ENCODE measurements at places on chromosomes 13 and 19. TPM values are rescaled to one million over a fixed set of nuclear protein-coding genes. Genes with fewer than 3 reads are reported as not detected.
A peak's percentile ranks its signal among the peaks of the same experiment; 100 is the strongest.

DNA sequence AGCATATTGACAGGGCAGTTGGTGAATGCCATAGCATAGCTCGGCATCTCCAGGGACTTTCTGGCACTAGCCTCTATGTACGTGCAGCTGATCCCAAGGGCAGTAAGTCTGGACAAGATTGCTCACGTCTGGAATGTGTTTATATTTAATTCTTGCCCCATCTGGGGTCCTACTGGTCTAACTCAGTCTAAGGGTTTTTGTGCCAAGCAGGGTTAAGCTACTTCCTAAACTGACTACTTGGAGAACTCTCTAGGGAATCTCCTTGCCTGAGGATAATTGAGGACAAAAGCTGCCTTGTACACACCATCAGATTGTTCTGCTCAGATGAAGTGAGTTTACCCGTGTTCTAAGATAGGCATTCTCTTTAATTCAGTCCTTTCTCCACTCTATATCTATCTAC, 358.1 kb downstream of the MYO16 start:
- no peak overlapping the region for H3K27ac ChIP-seq
- no peaks in the 10 kb centered on the region for H3K36me3 ChIP-seq
- H3K4me1 ChIP-seq, result no peaks in the 10 kb centered on the region
- H3K27me3 ChIP-seq, result no peaks in the 10 kb centered on the region
- no peak for DNase-seq
- H3K4me3 ChIP-seq, result no peak overlapping the region

GRCh38 chr19:17348700-17349099, 11.3 kb downstream of the GTPBP3 start:
- H3K4me1 ChIP-seq, result peaks cover 4% of the 10 kb centered on the region
- no peak overlapping the region for H3K27ac ChIP-seq
- DNase-seq, result no peak
- H3K36me3 ChIP-seq, result peaks cover 2% of the 10 kb centered on the region

DNA sequence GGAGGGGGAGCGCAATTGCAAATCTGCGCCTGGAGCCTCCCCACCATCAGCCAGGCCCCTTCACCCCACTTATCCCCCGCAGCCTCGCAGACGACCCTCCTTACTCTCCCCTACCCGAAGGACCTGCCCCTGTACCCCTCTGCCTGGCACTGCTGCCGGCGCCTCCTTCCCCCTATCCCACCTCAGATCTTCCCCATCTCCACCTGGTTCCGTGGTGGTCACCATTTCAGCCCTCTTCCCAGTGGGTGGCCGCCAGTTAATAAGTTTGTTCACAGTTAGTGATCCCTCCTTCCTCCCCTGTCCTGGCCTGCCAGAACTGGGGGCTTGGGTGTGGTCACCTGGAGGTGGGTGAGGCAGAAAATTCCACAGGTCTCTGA, 397 bp downstream of the SLC44A2 start:
- no peak overlapping the region for H3K27ac ChIP-seq
- no peak overlapping the region for H3K4me3 ChIP-seq
- H3K36me3 ChIP-seq, result peaks cover 16% of the 10 kb centered on the region
- H3K4me1 ChIP-seq, result peaks cover 22% of the 10 kb centered on the region

DNA sequence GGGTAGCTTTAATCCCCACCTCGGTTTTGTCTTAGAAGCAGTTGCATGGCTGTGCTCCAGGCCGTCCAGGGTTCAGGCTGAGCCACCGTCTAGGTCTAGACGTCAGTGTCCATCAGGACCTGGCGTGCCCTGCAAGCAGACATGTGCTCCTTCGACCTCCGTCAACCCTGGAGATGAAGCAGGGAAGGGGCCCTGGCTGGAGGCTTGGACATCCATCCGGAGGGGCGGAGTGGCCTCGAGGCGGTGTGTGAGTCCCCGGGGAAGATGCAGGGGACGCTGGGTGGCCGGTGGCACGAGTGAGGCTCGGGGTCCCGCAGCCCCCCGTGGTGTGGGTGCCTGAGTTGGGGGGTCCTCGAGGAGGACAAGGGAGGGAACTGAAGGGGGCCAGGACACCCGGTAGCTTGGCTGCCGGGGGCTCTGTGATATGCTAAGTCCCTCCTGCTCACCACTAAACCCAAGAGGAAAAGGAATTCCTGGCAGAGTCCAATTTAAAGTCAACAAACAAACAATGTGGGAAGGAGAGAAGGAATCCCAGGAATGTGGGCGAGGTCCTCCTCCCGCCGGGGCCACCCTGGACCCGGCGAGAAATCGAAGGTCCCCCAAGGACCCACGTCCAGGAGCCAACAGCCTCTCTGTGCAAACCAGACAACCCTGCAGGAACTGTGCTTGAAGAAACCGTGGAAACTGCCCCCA, 14.9 kb upstream of the PTBP1 start:
- H3K4me3 ChIP-seq, result no peak overlapping the region
- no peaks in the 10 kb centered on the region for H3K36me3 ChIP-seq
- H3K27me3 ChIP-seq, result no peaks in the 10 kb centered on the region
- DNase-seq, result no peak
- no peak overlapping the region for H3K27ac ChIP-seq

DNA sequence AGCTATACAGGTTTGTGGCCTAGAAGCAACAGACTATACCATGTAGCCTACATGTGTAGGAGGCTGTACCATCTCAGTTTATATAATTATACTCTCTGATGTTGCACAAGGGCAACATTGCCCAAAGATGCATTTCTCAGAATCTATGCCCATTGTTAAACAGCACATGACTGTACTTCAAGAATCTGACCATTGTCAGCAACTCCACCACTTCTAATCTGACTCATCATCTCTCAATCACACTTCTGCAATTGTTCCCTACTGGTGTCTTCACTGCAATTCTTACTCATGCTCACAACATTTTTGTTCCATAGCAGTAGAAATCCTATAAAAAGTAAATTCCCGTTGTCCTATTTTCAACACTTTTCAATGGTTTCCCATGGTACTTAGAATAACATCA, 63.9 kb upstream of the ATXN8OS start:
- DNase-seq, result no peak
- no peak overlapping the region for H3K4me3 ChIP-seq
- H3K4me1 ChIP-seq, result no peaks in the 10 kb centered on the region
- H3K27ac ChIP-seq, result no peak overlapping the region
- no peaks in the 10 kb centered on the region for H3K36me3 ChIP-seq

- H3K27me3 ChIP-seq, result no peaks in the 10 kb centered on the region
- peaks cover 22% of the 10 kb centered on the region for H3K4me1 ChIP-seq
These were observed 30.1 kb downstream of the WDFY2 start for GRCh38 chr13:51614350-51614786.

DNA sequence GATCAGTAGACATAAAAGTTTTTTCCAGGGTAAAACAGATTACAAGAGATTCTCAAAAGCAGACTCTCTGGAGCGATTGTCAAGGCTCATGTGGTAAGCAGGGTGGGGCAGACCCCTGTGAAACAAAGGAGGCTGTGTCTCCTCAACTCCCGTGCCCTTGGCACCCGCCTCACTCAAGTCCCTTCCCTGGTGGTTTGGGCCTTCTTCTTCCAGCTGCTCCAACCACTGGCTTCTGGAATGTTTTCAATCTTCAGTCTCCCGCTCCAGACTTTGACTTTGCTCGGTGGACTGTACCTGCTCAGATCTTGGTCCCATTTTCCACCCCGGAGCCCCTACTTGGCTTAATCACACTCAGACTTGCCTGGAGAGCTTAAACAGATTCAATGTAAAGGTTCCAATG, 74.8 kb upstream of the STK24 start:
- no peak overlapping the region for H3K27ac ChIP-seq
- DNase-seq, result no peak
- H3K4me1 ChIP-seq, result peaks cover 2% of the 10 kb centered on the region
- H3K4me3 ChIP-seq, result no peak overlapping the region

DNA sequence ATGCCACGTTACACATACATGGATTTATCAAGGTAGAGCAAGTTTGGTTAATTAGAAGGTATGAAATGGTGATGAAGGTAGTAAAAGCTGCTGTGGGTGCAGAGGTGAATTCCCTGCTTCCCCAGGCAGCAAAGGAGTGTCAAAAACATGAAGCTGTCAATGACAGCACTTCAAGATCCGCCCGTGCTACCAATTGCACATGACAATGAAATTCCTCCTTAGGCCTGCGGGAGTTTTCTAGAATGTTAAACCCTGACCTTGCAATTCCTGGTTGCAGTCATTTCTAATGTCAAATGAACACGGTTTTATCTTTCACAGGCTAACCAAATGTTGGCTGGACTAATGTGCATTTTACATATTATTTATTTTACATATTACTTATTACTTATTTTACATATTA, 67.7 kb upstream of the LSM14A start:
- DNase-seq, result no peak
- no peak overlapping the region for H3K27ac ChIP-seq
- H3K4me3 ChIP-seq, result no peak overlapping the region
- peaks cover 11% of the 10 kb centered on the region for H3K27me3 ChIP-seq
- H3K36me3 ChIP-seq, result no peaks in the 10 kb centered on the region

DNA sequence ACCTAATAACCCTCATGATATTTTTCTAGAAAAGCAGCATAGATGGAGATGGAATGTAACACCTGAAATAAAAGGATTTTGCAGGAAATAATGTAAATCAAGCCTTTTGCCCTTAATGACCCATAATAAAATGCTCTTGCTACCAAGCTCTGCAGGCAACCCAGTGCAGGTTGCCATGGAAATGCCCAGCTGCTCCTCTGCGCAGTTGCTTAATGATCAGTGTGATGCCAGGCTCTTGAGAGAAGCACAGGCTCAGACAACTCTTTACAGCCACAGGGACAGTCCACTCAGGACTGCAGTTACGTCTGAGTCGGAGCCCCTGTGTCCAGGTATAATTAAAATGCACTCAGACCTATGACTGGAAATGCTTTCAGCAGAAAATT, 165.5 kb downstream of the LACC1 start:
- DNase-seq, result no peak
- no peaks in the 10 kb centered on the region for H3K36me3 ChIP-seq
- H3K27ac ChIP-seq, result no peak overlapping the region
- no peak overlapping the region for H3K4me3 ChIP-seq
- no peaks in the 10 kb centered on the region for H3K4me1 ChIP-seq

- peak; percentile 32 for DNase-seq
- H3K4me3 ChIP-seq, result no peak overlapping the region
- no peaks in the 10 kb centered on the region for H3K27me3 ChIP-seq
- no peak overlapping the region for H3K27ac ChIP-seq
- peaks cover 25% of the 10 kb centered on the region for H3K36me3 ChIP-seq
These were observed 89.3 kb downstream of the MIPEP start for GRCh38 chr13:23799945-23800344.

GRCh38 chr13:76711550-76712182, 174.5 kb downstream of the KCTD12 start:
- DNase-seq, result no peak
- no peaks in the 10 kb centered on the region for H3K36me3 ChIP-seq
- H3K27ac ChIP-seq, result no peak overlapping the region
- no peak overlapping the region for H3K4me3 ChIP-seq

DNA sequence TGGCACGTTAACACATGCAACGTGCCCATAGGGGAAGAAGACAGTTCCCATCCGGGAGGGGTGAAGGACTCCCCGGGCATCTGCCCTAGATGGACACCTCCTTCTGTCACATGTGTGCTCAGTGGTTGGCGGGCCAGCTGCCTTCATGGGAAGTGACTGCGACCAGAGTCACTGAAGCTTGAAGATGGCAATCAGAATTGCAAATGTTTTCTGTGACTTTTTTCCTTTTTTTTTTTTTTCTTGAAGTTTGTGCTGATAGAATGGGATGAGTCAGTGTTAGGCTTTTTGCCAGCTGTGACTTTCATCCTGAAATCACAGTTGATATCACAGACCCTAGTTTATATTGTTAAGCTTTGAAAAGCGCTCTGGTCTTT, 109.2 kb upstream of the MCF2L start:
- no peak overlapping the region for H3K4me3 ChIP-seq
- DNase-seq, result no peak
- no peak overlapping the region for H3K27ac ChIP-seq

ANKLE1 gene
- total RNA-seq, result 10.5 TPM

POGLUT2 gene
- total RNA-seq, result 4.9 TPM
